Activated CD4-positive, alpha-beta memory T cell treated with anti-CD3 and anti-CD28 coated beads for 36 hours (primary cell): ENCODE measurements at places on chromosomes 6 and 20. TPM values are rescaled to one million over a fixed set of nuclear protein-coding genes. Genes with fewer than 3 reads are reported as not detected.
A peak's percentile ranks its signal among the peaks of the same experiment; 100 is the strongest.

DNA sequence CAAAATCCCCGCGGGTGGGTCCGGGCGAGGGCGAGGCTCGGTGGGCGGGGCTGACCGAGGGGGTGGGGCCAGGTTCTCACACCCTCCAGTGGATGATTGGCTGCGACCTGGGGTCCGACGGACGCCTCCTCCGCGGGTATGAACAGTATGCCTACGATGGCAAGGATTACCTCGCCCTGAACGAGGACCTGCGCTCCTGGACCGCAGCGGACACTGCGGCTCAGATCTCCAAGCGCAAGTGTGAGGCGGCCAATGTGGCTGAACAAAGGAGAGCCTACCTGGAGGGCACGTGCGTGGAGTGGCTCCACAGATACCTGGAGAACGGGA is 809 bp downstream of the HLA-G start:
- peak overlapping the region; percentile 20 for H3K4me3 ChIP-seq
- peaks cover 9% of the 10 kb centered on the region for H3K4me1 ChIP-seq
- DNase-seq = peak; percentile 45

GRCh38 chr6:142756215-142756630 is 188.8 kb downstream of the HIVEP2 start:
- H3K4me1 ChIP-seq = peaks cover 26% of the 10 kb centered on the region
- no peak for DNase-seq
- no peaks in the 10 kb centered on the region for H3K27me3 ChIP-seq
- H3K36me3 ChIP-seq = peaks cover 58% of the 10 kb centered on the region

DNA sequence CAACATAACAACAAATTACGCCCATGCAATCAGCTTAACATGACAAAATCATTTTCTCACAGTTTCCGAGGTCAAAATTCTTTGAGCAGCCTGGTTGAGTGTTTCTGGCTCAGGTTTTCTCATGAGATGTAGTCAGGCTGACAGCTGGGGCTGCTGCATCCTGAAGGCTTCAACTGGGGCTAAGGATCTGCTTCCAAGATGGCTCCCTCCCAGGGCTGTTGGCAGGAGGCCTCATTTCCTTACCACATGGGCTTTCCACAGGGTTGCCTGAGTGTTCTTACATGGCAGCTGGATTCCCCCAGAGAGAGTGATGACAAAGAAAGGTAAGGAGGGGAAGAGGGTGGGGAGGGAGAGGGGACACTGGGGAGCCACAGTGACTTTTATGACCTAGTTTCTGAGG is 63.1 kb upstream of the NNAT start:
- no peak overlapping the region for H3K27ac ChIP-seq
- H3K27me3 ChIP-seq = peaks cover 7% of the 10 kb centered on the region
- H3K4me3 ChIP-seq = no peak overlapping the region
- no peak for DNase-seq
- H3K36me3 ChIP-seq = peaks cover 7% of the 10 kb centered on the region
- no peaks in the 10 kb centered on the region for H3K4me1 ChIP-seq

- H3K27me3 ChIP-seq = no peaks in the 10 kb centered on the region
- no peak for DNase-seq
- no peak overlapping the region for H3K27ac ChIP-seq
- H3K4me1 ChIP-seq = peaks cover 29% of the 10 kb centered on the region
- H3K4me3 ChIP-seq = no peak overlapping the region
Observed at GRCh38 chr6:10725044-10725443, 2.2 kb downstream of the TMEM14C start.

DNA sequence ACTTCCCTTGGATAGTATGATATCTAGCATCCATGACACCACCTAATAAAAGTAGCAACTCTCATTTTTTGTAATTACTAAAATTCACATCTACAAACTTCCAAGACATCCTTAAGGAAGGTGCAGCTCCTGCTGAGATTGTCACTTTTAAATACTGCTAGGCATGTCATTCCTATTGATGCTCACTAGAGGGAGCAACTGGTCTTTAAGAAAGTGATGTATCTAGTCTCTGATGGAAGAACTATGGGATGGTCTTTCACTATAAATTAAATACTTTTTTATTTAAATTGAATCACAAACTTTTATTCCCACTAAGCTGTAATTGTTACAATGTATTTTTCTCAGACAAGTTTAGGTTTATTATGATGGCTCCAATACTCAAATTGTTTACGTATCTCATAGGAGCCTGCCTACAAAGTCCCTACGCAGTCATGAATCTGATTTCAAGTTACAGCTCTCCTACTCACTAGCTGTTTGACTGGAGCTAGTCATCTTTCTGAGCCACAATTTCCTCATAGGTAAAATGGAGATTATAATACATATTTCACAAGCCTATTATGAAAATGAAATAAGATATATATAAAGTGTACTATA is 8.1 kb upstream of the TSPYL1 start:
- H3K27ac ChIP-seq = no peak overlapping the region
- H3K4me1 ChIP-seq = no peaks in the 10 kb centered on the region
- no peak overlapping the region for H3K4me3 ChIP-seq
- H3K36me3 ChIP-seq = no peaks in the 10 kb centered on the region
- no peak for DNase-seq
- no peaks in the 10 kb centered on the region for H3K27me3 ChIP-seq

GRCh38 chr6:147046141-147046877 is 157.9 kb upstream of the STXBP5 start:
- H3K27ac ChIP-seq = no peak overlapping the region
- DNase-seq = no peak
- H3K4me3 ChIP-seq = no peak overlapping the region
- H3K36me3 ChIP-seq = no peaks in the 10 kb centered on the region
- no peaks in the 10 kb centered on the region for H3K4me1 ChIP-seq

GRCh38 chr6:125639466-125640020 is 109.9 kb upstream of the HEY2 start:
- H3K36me3 ChIP-seq = no peaks in the 10 kb centered on the region
- peaks cover 3% of the 10 kb centered on the region for H3K27me3 ChIP-seq
- H3K4me1 ChIP-seq = no peaks in the 10 kb centered on the region
- no peak overlapping the region for H3K4me3 ChIP-seq
- no peak for DNase-seq

DNA sequence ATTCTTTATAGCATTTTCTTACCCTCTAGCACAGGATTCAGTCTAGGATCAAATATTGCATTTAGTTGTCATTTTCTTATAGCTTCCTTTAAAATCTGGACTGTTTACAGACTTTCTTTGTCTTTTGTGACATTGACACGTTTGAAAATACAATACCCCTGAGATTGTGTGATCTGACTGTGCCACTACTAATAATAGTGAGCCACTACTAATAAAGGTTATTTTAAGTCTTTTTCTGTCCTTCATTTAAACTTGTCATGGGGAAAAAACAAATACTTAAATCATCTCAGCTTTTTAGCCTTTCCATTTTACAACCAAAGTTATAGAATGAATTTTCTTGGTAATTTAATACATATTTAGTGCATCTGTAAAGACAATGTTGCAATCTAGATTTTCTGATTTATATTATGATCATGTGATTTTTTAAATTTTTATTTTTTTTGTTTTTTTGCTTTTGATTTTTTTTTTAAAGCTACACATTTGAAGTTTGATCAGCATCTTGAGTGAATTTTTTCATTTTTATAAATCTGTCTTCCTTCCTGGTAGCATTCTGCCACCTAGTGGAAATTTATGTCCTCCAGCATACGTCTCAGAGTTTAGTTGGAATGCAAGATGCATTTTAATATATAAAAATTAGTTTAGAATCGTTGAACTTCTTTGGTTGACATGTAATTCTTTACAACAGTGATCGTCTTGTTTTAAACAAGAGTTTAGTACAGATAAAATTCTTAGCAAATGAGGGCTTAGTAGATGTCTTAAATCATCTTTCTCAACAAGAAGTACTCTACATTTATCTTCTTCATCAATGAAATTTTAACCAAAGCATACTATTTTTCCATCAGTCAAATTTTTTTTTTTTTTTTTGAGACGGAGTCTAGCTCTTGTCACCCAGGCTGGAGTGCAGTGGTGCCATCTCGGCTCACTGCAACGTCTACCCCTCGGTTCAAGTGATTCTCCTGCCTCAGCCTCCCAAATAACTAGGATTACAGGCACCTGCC is 119.4 kb downstream of the NCOA3 start:
- peaks cover 33% of the 10 kb centered on the region for H3K4me1 ChIP-seq
- DNase-seq = no peak
- H3K27ac ChIP-seq = peak overlapping the region; percentile 11
- peaks cover 23% of the 10 kb centered on the region for H3K36me3 ChIP-seq
- no peak overlapping the region for H3K4me3 ChIP-seq

TREM2 gene
- total RNA-seq = not detected

SLC18B1 gene
- total RNA-seq = 5.2 TPM

PBOV1 gene
- not detected for total RNA-seq

DNAJC5 gene
- total RNA-seq = 33.8 TPM

HNF4A gene
- total RNA-seq = not detected
